ENCODE measurements at places on chromosomes 2 and 18.

GRCh38 chr2:38104598-38104997, 28.6 kb upstream of the CYP1B1 start:
- no peak for DNase-seq

DNA sequence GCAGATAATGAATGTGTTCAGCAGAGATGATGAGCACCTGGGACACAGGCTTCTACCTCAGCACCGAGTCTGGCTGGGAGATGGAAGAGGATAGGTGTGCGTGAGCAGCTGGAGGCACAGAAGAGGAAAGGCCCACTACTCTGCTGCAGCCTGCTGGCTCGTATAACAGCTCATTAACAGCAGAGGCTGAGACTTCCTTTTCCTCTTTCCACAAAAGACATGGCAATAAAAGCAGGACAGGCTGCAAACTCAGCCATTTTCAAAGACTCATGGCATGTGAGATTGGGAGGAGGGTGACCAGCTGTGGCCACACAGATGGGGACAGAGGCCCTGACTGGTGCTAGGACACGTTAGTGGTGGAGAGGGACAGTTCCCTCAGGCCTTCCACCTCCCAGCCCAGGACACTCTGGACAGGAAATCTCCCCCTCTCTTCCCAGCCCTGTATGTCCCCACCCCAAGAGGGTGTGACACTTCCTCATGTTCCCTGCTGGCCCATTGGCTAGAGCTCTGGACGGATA, 60.3 kb downstream of the CACNB4 start:
- no peak for DNase-seq

- DNase-seq: no peak
Observed at GRCh38 chr2:33167622-33168245, 221.0 kb downstream of the LTBP1 start.

GRCh38 chr18:1541478-1541877, 636.8 kb downstream of the ADCYAP1 start:
- DNase-seq: no peak

DNA sequence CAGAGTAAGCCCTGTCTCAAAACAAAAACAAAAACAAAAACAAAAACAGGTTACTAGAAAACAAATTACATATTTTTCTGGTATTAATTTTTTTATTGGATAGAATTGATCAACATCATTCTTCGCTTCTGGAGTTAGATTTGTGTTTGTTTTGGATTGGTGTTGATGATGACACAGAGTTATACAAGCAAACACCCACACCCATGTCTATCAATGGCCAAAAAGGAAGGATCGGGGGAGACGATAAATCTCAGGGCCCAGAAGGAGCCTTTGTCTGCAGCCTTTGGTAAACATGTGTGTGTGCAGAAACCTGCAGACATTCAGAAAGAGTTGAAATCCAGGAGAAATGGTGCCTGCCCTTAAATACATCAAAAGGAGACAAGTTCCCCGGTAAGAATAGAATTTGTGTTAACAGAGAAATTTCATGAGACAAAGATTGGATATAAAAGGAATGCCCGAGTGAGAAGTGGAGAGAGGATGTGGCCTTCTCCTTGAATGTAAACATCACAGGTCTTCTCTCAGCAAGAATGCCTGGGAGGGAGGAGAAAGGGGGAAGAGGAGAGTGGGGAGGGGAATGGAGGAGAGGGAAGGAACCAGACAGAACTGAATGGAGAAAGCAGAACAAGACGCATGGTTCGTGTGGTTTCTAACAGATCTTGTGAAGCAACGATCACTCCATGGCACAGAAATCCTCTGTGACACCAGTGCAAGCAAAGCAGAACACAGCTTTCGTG, 40.4 kb upstream of the TMEM178A start:
- DNase-seq: no peak

- DNase-seq: no peak
Observed at GRCh38 chr2:237297421-237298150, 116.4 kb downstream of the COL6A3 start.

- DNase-seq: no peak
Observed at GRCh38 chr2:65579506-65580235, 147.3 kb upstream of the SPRED2 start.

DNA sequence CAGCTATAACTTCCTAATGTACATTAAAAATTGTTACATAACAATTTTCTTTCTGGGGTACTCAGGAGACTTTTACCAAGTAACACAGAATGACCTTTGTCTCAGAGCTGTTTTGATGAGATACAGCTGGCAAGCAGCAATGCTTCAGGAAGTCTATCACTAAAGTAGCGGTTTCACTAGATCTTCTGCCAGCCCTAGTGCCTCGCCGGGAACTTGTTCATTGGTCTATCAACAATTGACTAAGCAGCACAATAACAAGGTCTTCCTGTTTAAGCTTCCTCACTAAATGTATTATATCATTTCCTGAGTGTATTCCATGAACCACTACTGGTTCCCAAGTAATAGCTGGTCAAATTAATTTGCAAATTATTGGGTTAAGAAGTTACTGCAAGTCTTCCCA, 69.2 kb downstream of the TRIP12 start:
- DNase-seq: no peak

DNA sequence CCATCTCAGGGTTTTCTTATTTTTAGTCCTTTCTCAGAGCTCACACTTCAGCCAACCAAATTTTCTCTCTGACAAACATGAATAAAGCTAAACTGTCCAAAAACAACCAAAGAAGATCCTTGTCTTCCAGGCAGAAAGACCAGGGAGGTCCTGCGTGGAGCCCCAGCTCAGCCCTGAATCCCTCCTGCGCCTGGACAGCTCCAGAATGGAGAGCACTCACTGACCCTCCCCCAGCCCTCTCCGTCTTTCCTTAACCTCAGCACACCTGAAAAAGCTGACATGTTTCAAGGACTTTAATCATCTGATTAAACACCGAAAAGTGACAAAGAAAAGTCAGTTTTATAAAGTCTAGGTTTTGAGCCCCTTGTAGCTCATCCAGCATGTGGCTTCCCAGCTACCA, 22.9 kb upstream of the GNAL start:
- DNase-seq: no peak

DNA sequence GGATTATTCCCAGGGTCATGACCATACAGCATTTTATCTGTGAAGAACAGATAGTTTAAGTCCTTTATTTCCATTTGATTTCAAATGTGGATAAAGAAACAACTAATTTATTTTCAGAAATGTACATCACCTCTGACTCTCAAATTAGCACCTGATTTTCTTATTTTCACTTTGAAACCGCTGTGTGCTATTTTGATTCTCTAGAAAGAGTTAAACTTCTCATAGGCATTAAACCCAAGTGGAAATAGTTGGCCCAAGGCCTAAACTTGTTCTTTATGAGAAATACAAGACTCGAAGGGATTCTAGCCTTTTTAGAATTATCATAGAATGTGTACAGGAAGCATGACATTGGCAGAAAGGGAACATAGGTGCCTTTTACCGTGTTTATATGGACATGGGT, 41.5 kb upstream of the LTBP1 start:
- DNase-seq: no peak

GRCh38 chr18:9711361-9712129, 3.4 kb downstream of the RAB31 start:
- no peak for DNase-seq

DNA sequence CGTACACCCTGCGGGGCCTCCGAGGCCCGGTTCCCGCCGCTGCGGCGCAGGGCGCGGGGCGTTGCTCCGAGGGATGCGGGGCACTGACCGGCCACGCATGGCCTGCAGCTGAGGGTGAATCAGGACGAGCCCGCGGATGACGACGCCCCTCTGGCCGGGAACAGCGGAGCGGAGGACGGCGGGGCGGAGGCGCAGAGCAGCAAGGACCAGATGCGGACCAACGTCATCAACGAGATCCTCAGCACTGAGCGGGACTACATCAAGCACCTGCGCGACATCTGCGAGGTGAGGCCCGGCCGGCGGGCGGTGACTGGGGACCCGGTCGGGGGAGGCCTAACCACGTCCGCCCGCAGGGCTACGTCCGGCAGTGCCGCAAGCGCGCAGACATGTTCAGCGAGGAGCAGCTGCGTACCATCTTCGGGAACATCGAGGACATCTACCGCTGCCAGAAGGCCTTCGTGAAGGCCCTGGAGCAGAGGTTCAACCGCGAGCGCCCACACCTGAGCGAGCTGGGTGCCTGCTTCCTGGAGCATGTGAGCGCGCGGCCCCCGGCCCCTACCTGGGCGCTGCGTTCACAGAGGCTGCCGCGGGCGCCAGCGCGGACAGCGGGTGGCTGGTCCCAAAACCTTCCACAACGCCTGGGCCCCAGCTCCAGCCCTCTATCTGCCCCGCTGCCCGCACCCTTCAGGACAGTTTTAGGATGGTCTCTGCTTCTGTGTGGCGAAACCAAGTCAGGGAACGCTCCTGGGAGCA, 53.2 kb downstream of the FAM168B start:
- DNase-seq: no peak

DNA sequence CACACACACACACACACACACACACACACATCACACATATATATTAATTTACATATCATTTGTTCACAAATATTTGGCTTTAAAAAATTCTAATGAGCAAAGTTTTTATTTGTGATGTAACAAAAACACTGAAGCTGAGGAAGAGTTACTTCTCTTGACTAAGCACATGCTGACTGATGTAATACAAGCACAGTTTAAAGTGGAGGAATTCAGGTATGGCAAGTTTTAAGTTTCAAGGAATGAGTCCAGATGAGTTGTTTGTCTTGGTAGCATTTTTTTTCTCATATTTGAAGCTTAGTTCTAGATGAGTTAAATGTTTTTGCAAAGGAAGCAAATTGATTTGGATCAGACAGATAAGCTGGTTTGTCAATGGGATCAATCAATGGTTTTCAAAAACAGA, 20.2 kb upstream of the CALCRL start:
- no peak for DNase-seq

DNA sequence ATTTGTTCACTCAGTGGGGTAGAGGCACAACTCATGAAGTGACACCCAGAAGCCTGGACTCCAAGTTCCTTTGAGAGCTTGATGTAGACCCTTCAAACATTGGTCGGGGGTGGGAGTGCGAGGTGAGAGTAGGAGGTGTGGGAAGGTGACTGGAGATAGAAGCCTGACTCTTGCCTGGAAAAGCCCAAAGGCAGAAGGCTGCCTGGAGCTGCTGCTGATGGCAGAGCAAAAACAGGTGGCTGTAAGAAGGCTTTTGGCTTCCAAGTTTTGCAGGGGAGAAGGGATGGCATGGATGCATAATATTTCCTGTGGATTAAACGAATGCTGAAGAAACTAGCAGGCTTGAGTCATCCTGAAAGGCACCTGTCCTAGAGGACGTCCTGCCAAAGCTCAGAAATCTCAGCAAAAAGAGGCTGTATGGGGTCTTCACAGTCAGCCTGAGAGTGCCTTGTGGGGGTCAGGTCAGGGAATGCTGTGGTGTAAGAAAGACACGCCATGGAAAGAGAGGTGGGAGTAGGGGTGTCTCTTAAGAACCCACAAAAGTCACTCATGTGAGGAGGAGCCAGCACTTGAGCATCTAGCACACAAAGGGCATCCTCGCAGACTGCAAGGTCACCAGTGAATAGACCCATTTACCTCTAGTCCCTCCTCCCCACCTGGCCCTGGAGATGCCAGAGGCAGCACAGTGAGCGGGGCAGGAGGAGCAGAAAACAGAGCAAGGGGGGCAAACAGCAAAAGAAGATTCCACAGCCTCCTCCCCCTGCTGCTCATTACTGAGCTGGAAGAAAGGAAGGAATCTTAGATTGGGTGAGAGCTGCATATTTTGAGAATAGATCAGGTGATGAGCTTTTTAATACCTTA, 37.5 kb downstream of the FASTKD2 start:
- DNase-seq: no peak

GRCh38 chr18:31591628-31592027, at the start of gene TTR:
Gene TTR (plus strand): TSS chr18:31591877. CDS start chr18:31591903, 26 bp downstream.
- DNase-seq: no peak

- DNase-seq: no peak
Observed at GRCh38 chr2:72114693-72115051, 33.0 kb downstream of the CYP26B1 start.

DNA sequence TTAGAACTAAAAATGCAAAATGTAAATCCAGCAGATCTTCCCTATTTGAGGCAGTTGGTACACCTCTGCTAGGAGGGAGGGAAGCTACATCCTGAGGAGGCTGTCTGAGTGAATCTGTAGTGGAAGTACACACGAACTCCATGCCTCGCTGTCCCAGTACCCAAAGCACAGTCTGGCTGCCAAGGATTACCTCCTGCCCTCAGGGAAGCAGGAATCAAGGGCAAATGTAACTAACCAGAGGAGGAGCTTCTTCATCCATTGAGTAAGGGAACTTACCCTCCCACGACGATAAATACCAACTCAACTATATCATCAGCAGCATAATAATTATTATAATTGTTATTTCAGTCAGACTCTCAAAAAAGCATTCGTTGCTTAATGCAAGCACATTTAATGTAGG, 2.1 kb downstream of the DHRS9 start:
- peak; percentile 39 for DNase-seq

DNA sequence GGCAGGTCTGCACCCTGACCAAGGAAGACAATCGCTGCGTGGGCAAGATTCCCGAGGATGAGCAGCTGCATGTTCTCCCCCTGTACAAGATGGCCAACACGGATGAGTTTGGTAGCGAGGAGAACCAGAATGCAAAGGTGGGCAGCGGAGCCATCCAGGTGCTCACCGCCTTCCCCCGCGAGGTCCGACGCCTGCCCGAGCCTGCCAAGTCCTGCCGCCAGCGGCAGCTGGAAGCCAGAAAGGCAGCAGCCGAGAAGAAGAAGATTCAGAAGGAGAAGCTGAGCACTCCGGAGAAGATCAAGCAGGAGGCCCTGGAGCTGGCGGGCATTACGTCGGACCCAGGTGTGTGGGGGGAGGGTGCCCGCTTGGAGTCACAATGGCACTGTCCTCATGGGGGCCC, 48.4 kb downstream of the BOLA3 start:
- no peak for DNase-seq

GRCh38 chr18:78999939-79000338, 20.3 kb downstream of the SALL3 start:
- DNase-seq: no peak

DNA sequence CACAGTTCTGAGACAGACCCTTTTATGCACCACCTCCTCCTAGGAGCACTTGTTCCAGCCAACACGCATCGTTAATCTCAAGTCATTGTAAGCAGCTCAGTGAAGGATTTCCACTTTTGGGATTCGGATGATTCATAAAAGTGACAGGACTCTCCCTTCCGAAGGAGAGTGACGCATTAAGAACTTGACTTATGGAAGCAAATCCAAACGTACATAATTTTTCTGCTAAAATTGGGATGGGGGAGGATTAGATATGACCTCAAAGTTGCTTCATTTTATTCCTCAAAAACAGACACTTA, 165.7 kb downstream of the TWIST2 start:
- no peak for DNase-seq

GRCh38 chr2:132915812-132916549, 246.0 kb upstream of the LYPD1 start:
- no peak for DNase-seq

GRCh38 chr18:52481116-52481515, 141.1 kb downstream of the DCC start:
- no peak for DNase-seq

GRCh38 chr2:231688719-231689118, 19.6 kb upstream of the PTMA start:
- DNase-seq: no peak

Measured in RWPE1 (cell line).